ENCODE measurements at places on chromosomes 5 and 9. TPM values are rescaled to one million over a fixed set of nuclear protein-coding genes. Genes with fewer than 3 reads are reported as not detected.
A peak's percentile ranks its signal among the peaks of the same experiment; 100 is the strongest.

The FAM169A gene
- 3.2 TPM for polyA plus RNA-seq

The GMCL2 gene
- polyA plus RNA-seq: not detected

The AMACR gene
- 7.9 TPM for polyA plus RNA-seq

The PCDHB10 gene
- polyA plus RNA-seq: 4.9 TPM

The CLIC3 gene
- polyA plus RNA-seq: 8.9 TPM

The PLEKHG4B gene
- 0.64 TPM for polyA plus RNA-seq

GRCh38 chr9:97220894-97221477, 86.5 kb upstream of the CCDC180 start:
- no peak for DNase-seq

DNA sequence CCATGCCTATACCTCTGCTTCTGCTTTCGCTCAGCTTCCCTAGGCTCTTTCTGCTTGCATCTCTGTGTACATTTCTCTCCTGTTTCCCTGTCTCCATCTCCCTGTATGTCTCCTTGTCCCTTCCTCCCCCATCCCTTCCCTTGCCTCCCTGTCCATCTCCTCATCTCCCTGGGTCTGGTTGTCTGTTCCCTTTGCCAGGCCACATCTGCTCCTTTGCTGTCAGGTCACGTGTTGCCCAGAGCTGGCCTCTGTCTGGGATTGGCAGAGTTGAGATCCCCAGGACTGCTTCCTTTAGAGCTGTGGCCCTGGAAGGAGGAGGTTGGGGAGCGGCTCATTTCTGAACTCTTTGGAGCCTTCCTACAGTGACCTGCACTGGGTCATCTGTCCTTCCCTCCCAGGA, 31.8 kb upstream of the PTGS1 start:
- DNase-seq: no peak

DNA sequence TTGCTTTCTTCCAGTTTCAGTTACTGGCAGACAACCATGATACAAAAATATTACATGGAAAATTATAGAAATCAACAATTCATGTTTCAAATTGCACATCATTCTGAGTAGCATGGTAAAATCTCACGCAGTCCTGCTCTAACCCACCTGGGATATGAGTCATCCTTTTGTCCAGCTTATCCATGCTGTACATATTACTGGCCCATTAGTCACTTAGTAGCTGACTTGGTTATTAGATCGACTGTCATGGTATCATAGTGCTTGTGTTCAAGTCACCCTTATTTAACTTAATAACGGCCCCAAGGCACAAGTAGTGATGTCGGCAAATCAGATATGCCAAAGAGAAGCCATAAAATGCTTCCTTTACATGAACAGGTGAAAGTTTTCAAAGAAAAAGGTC, 41.2 kb downstream of the NADK2 start:
- DNase-seq: no peak

DNA sequence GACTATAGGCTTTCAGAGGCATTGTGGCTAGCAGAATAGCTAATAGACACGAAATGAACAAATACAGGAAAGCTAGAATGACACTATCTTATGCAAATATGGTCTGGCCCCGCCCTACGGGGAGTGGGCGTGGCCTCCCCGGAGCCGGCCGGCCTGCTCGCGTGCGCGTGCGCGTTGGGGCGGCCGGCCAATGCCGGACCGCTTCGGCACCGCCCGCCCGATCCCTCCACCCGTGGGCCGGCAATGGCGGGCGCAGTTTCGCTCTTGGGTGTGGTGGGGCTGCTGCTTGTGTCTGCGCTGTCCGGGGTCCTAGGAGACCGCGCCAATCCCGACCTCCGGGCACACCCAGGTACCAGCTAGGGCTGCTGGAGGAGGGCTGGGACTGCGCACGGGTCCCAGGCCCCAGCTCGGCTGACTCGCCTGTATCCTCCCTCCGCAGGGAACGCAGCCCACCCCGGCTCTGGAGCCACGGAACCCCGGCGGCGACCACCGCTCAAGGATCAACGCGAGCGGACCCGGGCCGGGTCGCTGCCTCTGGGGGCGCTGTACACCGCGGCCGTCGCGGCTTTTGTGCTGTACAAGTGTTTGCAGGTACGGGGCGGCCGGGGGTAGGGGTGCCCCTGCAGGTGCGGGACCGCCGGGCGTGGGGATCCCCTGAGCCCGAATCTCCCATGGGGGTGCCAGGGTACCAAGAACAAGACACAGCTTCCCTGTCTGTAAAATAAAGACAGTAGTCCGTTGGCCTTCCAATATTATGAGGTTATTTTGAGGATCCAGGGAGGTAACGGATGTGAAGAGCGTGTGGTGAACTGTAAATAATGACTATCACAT, at the start of gene CCDC107:
TSS of gene CCDC107 (plus strand) at position 156 of the 831 bp plus-strand sequence. CDS start at position 244, 88 bp downstream.
- DNase-seq: peak; percentile 89

- DNase-seq: peak; percentile 53
These were observed 714 bp downstream of the UBE2D2 start for GRCh38 chr5:139561655-139562451.

GRCh38 chr9:114472765-114473446, 32.4 kb downstream of the WHRN start:
- DNase-seq: no peak

GRCh38 chr9:121749614-121750013, 98.2 kb downstream of the DAB2IP start:
- no peak for DNase-seq

DNA sequence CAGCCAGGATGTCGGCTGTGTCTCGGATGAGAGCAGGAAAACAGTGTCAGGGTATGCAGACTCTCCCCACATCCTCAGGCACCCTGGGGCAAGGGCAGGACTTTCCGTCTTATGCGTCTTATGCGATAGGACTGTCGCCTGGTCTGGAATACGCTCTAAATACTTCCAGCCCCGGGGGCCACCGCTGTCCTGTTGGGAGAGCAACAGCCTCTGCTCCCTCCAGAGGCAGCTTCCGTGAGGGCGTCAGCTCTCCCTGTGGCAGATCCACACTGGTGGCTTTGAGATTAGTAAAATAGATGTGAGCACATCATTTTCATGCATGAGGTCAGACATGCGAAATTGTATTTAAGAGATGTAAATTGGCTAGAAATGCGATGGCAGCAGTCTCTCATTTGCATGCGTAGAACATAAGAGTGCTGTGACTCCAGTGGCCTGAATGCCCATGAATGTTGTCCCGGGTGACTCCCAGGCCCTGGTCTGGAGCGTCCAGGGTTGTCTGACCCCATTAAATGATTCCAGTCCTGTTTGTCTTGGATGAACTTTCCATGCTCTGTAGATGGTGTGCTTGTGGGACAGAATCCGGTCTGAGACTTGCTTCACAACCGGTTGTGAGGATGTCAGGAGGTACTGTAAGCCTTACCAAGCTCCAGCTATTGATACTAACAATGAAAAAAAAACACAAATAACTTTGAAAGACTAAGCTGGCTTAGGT, 228.2 kb downstream of the SYK start:
- DNase-seq: no peak

GRCh38 chr9:18947892-18948339, 85.1 kb downstream of the SAXO1 start:
- no peak for DNase-seq

DNA sequence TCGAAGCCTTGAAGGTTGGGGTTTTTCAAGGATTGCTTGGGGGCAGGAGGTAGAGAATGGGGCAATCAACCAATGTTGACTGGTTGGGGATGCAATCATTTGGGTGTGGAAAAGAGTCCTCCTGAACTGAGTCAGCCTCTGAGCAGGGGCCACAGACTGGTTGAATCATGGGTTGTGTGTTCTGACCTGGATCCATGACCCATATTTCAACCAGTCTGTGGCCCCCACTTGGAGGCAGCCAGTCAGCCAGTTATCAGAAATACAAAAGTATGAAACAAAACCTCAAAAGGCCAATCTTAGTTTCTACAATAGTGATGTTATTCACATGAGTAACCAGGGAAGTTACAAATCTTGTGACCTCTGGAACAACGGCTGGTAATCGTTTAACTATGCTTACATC, 81.4 kb upstream of the RANBP6 start:
- DNase-seq: no peak

Data from muscle of arm (tissue), 14 donors.